NT2/D1 (cell line): ENCODE measurements at places on chromosomes 3 and 15.

GRCh38 chr3:101813817-101814440 is 34.9 kb downstream of the NXPE3 start:
- no peak for DNase-seq

DNA sequence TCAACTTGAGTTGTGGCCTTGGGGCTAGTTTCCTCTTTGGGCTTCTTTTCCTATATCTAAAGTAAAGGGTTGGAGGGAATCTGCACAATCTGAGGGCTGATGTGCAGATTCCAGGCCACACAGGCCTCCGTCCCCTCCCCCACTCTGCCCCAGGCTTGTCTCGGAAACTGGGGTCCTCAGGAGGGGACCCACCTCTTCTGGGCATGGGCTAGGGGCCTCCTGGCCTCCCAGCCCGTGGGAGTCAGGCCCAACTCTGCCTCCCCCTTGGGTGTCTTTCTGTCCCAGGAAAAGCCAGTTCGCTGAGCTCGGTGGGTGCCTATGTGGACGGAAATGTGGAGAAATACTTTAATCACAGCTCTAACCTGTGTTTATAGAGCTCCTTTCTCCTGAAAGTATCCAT is 4.8 kb downstream of the SMAD6 start:
- DNase-seq: no peak

GRCh38 chr3:75101329-75102147 is 487.1 kb upstream of the CNTN3 start:
- peak; percentile 28 for DNase-seq

DNA sequence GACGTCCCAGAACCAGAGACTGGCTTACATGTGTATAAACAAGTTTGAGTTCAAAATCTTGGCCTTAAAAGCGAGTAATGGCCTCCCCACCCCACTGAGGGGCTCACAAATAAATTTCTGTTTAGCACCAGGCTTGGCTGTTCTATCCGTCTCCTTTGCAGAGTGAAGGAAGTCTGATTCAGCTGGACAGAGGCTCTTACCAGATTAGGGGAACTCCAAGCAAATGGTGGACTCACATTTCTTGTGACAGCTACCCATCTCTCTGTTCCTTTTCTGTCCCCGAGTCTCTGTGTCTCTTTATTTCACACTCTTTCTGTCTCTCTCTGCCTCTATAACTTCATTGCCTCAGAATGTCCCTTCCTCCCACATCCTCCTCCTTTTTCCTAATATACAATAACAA is 62.7 kb downstream of the DGKG start:
- no peak for DNase-seq

DNA sequence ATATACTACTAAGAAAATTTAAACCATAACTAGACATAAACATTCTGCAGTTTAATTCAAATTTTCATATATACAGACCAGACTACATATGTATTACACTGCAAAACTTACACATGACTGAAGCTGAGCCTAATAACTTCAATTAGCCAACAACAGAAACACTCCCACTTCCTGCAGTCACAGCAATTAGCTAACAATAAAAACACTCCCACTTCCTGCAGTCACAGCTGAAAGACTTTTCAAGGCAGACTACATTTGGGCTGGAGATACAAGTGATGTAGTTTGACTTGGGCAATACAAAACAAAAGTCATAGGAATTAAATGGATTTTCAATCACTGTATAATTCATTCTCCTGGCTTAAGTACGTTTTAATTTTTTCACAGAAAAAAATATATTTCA is 10.3 kb downstream of the TM2D3 start:
- no peak for DNase-seq

DNA sequence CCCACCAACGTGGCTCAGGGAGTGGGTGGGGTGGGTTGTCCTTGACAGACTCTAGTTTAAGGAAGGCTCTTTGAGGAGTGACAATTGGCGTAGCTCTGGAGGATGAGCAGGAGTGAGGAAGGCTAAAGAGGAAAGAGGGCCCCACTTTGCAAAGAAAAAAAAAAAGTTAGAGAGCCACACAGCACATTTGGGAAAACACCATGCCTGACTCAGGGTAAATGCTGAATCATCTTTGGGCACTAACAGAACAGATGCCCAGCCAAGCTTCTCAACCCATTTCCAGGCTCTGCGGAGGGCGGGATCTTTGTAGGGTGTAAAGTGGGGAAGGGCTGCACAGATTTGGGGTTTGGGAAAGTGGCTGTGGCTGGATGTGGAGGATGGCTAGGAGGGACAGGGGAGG is 179.1 kb upstream of the RGMA start:
- DNase-seq: no peak
